ENCODE measurements at places on chromosomes 11 and 22. TPM values are rescaled to one million over a fixed set of nuclear protein-coding genes. Genes with fewer than 3 reads are reported as not detected.
A peak's percentile ranks its signal among the peaks of the same experiment; 100 is the strongest.

OMP gene
- not detected for total RNA-seq

DNA sequence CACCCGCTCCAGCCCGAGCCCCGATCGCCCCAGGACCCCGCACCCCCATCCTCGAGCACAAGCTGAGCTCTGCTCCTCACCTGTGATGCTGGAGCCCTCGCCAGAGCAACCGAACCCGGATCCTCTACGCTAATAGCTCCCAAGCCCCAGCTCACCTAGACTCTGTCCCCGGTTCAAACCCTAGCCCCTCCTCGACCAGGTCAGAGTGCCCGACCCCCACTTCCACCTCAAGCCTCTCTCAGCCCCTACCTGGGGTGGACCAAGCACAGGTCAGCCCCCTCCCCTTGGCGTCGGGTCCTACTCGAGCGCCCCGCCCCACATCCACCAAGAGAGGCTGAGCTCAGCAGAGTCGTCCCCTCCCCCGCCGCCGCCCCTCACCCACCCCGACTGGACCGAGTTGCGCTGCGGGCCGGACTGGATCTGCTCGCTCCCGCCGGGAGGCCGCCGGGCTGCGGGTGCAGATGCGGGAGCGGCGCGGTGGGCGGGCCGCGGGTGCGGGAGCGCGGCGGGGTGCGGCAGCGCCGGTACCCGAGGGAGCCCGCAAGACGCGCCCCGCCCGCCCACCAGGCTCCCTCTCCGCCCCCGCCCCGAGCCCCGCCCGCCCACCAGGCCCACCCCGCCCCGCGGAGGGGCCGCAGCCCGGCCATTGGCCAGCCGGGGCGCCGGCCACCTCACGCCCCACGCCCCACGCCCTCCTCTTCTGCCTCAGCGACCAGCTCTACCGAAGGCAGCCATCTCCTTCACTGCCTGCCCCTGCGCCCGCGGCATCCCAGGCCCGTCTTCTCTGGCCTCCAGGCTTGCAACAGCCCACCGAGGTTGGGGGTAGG is 577 bp upstream of the DKK3 start:
- peaks cover 8% of the 10 kb centered on the region for H3K4me1 ChIP-seq
- H3K4me3 ChIP-seq, result peak overlapping the region; percentile 55

GRCh38 chr11:123509737-123510578 is 79.9 kb downstream of the GRAMD1B start:
- peaks cover 8% of the 10 kb centered on the region for H3K4me1 ChIP-seq
- no peaks in the 10 kb centered on the region for H3K27me3 ChIP-seq
- H3K4me3 ChIP-seq, result no peak overlapping the region
- H3K27ac ChIP-seq, result no peak overlapping the region
- no peaks in the 10 kb centered on the region for H3K36me3 ChIP-seq

MAJIN gene
- not detected for total RNA-seq

- no peak overlapping the region for H3K27ac ChIP-seq
- DNase-seq, result no peak
- H3K27me3 ChIP-seq, result no peaks in the 10 kb centered on the region
- no peaks in the 10 kb centered on the region for H3K36me3 ChIP-seq
These were observed 771.5 kb downstream of the DLG2 start for GRCh38 chr11:84855508-84856245.

- H3K4me1 ChIP-seq, result peaks cover 3% of the 10 kb centered on the region
- DNase-seq, result no peak
- H3K27ac ChIP-seq, result no peak overlapping the region
These were observed 11.5 kb upstream of the KMT5B start for GRCh38 chr11:68224606-68225005.

GRCh38 chr22:42967933-42968332 is 47.0 kb downstream of the PACSIN2 start:
- H3K27me3 ChIP-seq, result no peaks in the 10 kb centered on the region
- DNase-seq, result no peak
- peaks cover 15% of the 10 kb centered on the region for H3K36me3 ChIP-seq
- H3K4me1 ChIP-seq, result peaks cover 47% of the 10 kb centered on the region
- H3K4me3 ChIP-seq, result no peak overlapping the region

MICAL2 gene
- total RNA-seq, result 105 TPM
